ENCODE measurements at places on chromosomes 2 and 18.

GRCh38 chr2:132669908-132670495 lies at the start of gene LYPD1:
LYPD1 (minus strand) TSS chr2:132670205; CDS start chr2:132669932, 273 bp downstream.
- peak; percentile 75 for DNase-seq

DNA sequence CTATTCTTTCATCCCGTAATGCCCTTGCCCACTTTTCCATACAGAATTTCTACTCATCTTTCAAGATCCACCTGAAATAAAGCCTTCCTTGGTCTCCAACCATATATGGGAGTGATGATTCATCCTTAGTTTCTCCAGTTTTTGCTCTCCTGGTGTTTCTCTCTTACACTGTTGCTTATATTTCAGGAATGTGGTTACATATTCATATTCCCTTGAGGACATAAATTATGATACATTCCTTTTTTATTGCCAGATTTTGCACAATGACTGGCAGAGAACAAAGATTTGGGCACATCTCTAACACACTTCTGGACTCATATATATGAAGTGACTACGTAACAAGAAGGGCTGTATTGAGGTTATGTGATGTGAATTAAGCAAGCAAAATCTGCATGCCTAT lies 1573.4 kb upstream of the NXPH2 start:
- no peak for DNase-seq

- no peak for DNase-seq
Measured at GRCh38 chr2:78561876-78562275, 463.6 kb upstream of the REG3G start.

GRCh38 chr2:20229322-20230113 lies 4.6 kb upstream of the SDC1 start:
- no peak for DNase-seq

- peak; percentile 76 for DNase-seq
Measured at GRCh38 chr2:172172513-172173173, 69.9 kb upstream of the DLX2 start.

Measured in NCI-H345 (cell line).